ENCODE measurements at places on chromosomes 7 and 10.

DNA sequence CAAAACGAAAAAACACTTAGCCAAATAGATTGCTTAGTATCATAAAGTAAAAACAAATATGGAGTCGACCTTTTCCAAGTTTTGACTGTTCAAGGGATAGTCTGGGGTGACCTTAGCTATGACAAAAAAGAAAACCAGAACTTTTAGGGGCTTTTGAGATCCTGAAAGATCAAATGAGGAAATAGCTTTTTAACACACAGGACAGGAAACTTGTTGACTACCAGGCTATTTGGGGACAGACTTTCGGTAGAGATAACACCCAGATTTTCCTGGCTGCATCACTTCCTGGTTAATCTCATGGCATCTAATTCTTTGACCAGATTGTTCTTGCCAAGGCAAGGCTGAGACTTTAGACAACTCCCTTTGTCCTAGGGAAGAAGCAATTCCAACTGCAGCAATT is 34.5 kb upstream of the EGR2 start:
- DNase-seq, result no peak

- no peak for DNase-seq
Measured at GRCh38 chr10:83182076-83182475, 957.2 kb upstream of the GHITM start.

- no peak for DNase-seq
Measured at GRCh38 chr10:104002911-104003310, 36.0 kb downstream of the SLK start.

DNA sequence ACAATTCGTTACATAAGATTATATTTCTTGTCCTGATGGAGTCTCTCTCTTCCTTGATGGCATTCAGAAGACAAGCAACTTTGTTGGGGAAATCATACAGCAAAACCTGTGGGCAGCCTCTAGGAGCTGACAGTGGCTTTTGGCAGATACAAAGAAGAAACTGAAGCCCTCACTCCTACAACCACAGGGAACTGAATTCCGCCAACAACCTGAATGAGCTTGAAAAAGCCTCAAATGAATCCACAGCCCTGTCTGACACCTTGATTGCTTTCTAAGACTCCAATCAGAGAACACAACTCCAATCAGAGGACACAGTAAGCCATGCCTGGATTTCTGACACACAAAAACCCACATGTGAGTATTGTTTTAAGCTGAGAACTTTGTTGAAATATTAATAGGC is 576.8 kb upstream of the LRRTM3 start:
- no peak for DNase-seq

- no peak for DNase-seq
Measured at GRCh38 chr10:3829156-3830050, 44.4 kb upstream of the KLF6 start.

DNA sequence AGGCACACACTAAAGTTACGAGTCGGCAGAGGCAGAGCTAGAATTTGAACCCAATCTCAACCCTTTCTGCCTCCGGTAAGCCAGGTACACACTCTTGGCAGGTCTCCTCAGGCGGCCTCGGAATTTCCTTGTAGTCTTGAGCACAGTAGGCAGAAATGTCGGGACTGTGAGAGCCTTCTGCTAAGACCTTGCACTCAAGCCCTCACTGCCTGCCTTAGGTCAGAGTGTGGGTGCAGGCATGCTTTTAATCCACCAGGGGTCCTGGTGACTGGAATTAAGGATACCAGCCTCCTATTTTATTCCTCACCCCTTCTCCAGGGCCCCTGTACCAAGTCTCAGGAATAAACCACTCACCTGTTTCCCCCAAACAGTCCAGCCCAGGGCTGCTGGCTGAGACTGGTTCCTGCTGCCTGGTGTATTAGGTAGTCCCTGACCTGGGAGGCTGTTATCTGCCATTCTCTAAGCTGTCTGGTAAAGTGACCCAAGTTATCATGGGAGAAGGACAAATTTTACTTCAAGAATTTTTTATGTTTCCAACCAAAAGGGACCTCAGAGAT is 855 bp downstream of the ATP6V1F start:
- DNase-seq, result peak; percentile 76

All from fibroblast of mammary gland (primary cell).